H1 (cell line): ENCODE measurements at places on chromosomes 6 and 20. TPM values are rescaled to one million over a fixed set of nuclear protein-coding genes. Genes with fewer than 3 reads are reported as not detected.

DNA sequence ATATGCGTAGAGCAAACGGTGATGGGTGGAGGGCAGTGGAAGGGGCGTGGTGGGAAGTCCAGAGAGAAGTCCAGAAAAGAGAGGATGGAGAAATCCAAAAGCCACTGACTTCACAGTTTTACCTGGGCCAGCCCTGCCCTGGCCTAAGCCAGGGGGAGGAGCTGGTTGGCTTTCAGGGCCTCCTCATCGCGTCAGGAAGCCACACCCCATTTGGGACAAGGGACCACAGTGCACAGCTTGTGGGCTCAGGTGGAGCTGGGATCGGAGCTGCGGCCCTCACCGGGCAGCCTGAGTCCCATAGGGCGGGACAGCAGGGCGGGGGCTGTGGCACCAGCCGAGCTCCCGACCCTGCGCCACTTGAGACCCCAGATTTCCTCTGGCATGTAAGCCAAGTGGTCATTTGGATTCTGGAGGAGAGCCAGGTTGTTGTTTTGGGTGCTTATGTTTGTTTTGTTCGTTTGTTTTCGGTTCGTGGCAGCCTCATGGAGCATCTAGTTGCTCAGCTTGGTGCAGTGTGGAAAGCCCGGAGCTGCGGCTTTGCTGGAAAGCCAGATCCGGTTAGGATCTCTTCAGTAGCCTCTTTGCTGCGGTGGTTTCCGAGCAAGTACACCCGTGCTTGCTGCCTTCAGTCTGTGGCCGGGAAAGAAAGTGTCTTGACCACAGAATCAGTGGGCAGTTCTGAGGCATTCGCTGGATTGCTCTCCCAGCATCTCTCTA is 42.2 kb downstream of the RIOK1 start:
- H3K27ac ChIP-seq: no peak overlapping the region
- no peak for DNase-seq
- H3K36me3 ChIP-seq: no peaks in the 10 kb centered on the region
- no peaks in the 10 kb centered on the region for H3K27me3 ChIP-seq
- H3K4me3 ChIP-seq: no peak overlapping the region

DNA sequence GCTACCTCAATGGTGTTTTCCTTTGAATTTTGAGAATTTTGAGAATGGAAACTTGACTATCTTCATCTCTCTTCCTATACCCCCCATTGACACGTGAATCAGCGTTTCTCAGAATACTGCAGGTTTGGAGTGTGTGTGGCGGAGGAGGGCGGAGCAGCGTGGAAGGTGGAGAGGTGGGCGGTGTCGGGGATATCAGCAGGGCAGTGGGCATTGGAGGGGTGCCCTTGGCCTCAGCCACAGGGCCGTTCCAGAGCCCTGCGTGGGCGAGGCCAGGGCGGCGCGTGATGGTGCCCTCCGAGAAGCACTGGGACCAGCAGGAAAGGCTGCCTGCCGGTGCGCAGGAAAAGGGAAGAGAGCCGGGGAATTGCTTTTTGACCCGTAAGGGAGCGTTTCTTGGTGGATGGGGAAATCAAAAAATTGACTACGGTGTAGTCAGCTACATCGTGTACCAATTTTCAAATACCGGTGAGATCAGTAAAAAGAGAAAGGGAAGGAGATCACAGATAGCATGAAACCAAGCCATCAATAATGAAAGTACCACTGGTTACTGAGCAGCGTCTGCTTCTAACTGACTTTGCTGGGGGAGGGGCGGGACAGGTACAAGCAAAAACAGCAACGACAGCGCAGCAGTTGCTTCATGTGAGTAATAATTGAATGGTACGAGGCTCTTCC is 82.7 kb upstream of the DUSP22 start:
- H3K4me1 ChIP-seq: no peaks in the 10 kb centered on the region; the same call in 1 of the 2 replicates
- H3K4me3 ChIP-seq: no peak overlapping the region
- no peak overlapping the region for H3K27ac ChIP-seq

- no peaks in the 10 kb centered on the region for H3K36me3 ChIP-seq
- H3K27me3 ChIP-seq: no peaks in the 10 kb centered on the region
- no peaks in the 10 kb centered on the region for H3K4me1 ChIP-seq
- H3K27ac ChIP-seq: no peak overlapping the region
- no peak for DNase-seq
Observed at GRCh38 chr6:143368426-143368825, 82.1 kb downstream of the ADAT2 start.

DNA sequence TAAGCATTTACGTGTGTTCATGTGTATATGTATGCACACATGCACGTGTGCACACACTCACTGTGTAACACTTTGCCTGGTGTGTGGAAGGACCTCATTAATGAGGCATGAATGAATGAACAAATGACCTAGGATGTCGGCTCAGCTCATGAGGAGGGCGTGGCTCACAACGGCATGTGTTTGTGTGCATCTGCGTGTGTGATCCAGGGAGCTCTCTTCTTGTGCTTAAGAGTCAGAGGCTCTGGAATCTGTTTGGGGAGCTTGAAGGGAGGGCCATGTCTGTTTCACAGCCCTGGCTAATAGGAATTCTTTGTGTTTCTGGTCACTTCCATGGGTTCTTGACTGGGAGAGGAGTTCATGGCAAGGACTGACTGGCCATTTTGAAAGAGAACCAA is 32.7 kb downstream of the TOX2 start:
- H3K4me1 ChIP-seq: no peaks in the 10 kb centered on the region
- DNase-seq: no peak
- no peaks in the 10 kb centered on the region for H3K27me3 ChIP-seq
- H3K36me3 ChIP-seq: no peaks in the 10 kb centered on the region

Gene FERMT1
- total RNA-seq: 16.5 and 17.8 TPM in 2 replicates

- H3K36me3 ChIP-seq: no peaks in the 10 kb centered on the region
- 0 out of 2 replicates have a peak overlapping the region, but pooled peaks have one; percentile 17 for H3K27ac ChIP-seq
- DNase-seq: no peak
- peak overlapping the region; percentile 95; the same call in 1 of the 2 replicates for H3K4me3 ChIP-seq
Observed at GRCh38 chr20:1118004-1118335, 432 bp upstream of the PSMF1 start.

Gene FAM184A
- 11.3 and 12.1 TPM in 2 replicates for total RNA-seq

Gene SLC22A16
- not detected in 2 replicates for total RNA-seq

GRCh38 chr6:111258615-111259088 is 171.3 kb downstream of the SLC16A10 start:
- H3K36me3 ChIP-seq: no peaks in the 10 kb centered on the region
- peak overlapping the region; percentile 76 for H3K4me3 ChIP-seq
- no peaks in the 10 kb centered on the region for H3K27me3 ChIP-seq
- H3K4me1 ChIP-seq: peaks cover 13% of the 10 kb centered on the region

DNA sequence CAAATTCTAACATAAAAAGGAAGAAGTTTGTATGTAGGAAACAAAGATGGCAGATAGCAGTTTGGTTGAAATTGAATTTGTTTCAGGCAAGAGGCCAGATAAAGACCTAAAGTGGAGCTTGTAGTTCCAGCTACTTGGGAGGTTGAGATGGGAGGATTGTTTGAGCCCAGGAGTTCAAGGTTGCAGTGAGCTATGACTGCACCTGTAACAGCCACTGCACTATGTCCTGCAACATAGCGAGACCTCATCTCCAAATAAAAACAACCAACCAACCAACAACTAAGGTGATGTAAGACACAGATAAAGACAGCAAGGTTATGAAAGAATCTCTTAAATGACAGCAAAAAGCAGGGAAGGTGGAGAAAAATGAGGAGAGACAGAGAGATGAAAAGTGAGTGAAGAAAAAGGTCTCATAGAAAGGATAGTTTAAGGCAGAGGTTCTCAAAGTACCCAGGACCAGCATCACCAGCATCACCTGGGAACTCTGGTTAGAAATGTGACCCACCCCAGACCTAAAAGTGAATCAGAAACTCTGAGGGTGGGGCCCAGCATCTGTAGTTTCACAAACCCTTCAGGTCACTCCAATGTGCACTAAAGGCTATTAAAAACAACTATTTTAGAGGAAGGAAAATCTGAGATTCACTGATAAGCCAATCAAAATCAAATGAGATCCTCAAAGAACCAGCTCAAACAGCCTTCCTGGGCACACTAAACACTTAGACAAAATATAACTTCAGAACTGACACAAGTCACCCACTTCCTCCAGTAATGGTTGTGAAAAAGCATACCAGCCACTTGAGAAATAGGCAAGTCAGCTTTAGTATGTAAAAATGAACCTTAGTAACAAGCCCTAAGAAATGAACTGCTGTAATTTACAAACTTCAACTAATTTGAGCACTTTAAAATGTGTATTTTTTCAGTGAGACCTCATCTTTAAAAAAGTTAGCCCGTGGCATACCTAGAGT is 57.6 kb downstream of the FAM184A start:
- H3K27ac ChIP-seq: no peak overlapping the region
- DNase-seq: no peak
- H3K27me3 ChIP-seq: no peaks in the 10 kb centered on the region

GRCh38 chr6:2741756-2742155 is 9.0 kb downstream of the MYLK4 start:
- H3K4me3 ChIP-seq: no peak overlapping the region
- DNase-seq: no peak
- H3K27ac ChIP-seq: no peak overlapping the region
- H3K36me3 ChIP-seq: no peaks in the 10 kb centered on the region
- H3K27me3 ChIP-seq: no peaks in the 10 kb centered on the region; the same call in 1 of the 2 replicates
- peaks cover 2% of the 10 kb centered on the region for H3K4me1 ChIP-seq

GRCh38 chr6:170251776-170252571 is 38.9 kb downstream of the DLL1 start:
- no peaks in the 10 kb centered on the region for H3K36me3 ChIP-seq
- DNase-seq: no peak
- H3K27me3 ChIP-seq: no peaks in the 10 kb centered on the region
- no peak overlapping the region for H3K4me3 ChIP-seq
- no peak overlapping the region for H3K27ac ChIP-seq

Gene CD24
- total RNA-seq: 2,258 and 2,327 TPM in 2 replicates

- H3K27me3 ChIP-seq: no peaks in the 10 kb centered on the region
- no peaks in the 10 kb centered on the region for H3K36me3 ChIP-seq
- H3K27ac ChIP-seq: no peak overlapping the region
- no peak for DNase-seq
- H3K4me3 ChIP-seq: no peak overlapping the region
Observed at GRCh38 chr20:1831606-1832005, 63.6 kb upstream of the SIRPA start.
